Chondrocyte (in vitro differentiated cells): ENCODE measurements at places on chromosomes 5 and 9. TPM values are rescaled to one million over a fixed set of nuclear protein-coding genes. Genes with fewer than 3 reads are reported as not detected.

SLC9A3 gene
- total RNA-seq: 0.95 to 1.4 TPM (median 1.1 TPM) in 3 replicates

SLC22A5 gene
- 6.1 to 7.1 TPM (median 6.6 TPM) in 3 replicates for total RNA-seq

TEX10 gene
- 14.4 to 15.8 TPM (median 14.6 TPM) in 3 replicates for total RNA-seq

TERT gene
- total RNA-seq: not detected in 3 replicates

ATP10B gene
- not detected in 3 replicates for total RNA-seq

SHOC1 gene
- not detected in 3 replicates for total RNA-seq

DUSP1 gene
- 91.5 to 171 TPM (median 150 TPM) in 3 replicates for total RNA-seq

LCN12 gene
- 0.51 to 0.60 TPM in 2 of 3 replicates, not detected in the other for total RNA-seq

FOXD4 gene
- total RNA-seq: 0.17 to 0.44 TPM (median 0.26 TPM) in 3 replicates

TPPP gene
- total RNA-seq: 0.07 to 0.70 TPM (median 0.56 TPM) in 3 replicates

RAD23B gene
- total RNA-seq: 114 to 127 TPM (median 124 TPM) in 3 replicates

SGCD gene
- total RNA-seq: 8.1 to 27.7 TPM (median 8.4 TPM) in 3 replicates

GPR151 gene
- not detected in 3 replicates for total RNA-seq

GPX8 gene
- 196 to 212 TPM (median 198 TPM) in 3 replicates for total RNA-seq

DPP7 gene
- 54.0 to 85.0 TPM (median 82.2 TPM) in 3 replicates for total RNA-seq

HMGCS1 gene
- total RNA-seq: 77.8 to 86.9 TPM (median 86.9 TPM) in 3 replicates

SLC6A3 gene
- not detected in 3 replicates for total RNA-seq
